ENCODE measurements at places on chromosomes 1 and 21. TPM values are rescaled to one million over a fixed set of nuclear protein-coding genes. Genes with fewer than 3 reads are reported as not detected.

Gene RAP1A
- 32.5 TPM for total RNA-seq

Gene GPR3
- 6.1 TPM for total RNA-seq

Gene DYNLT5
- 1.6 TPM for total RNA-seq

GRCh38 chr1:147242449-147243227, at the start of gene CHD1L:
Gene CHD1L, plus strand, starts transcription at chr1:147242684. Its CDS starts 20 bp downstream, at chr1:147242704.
- DNase-seq, result peak; percentile 92

DNA sequence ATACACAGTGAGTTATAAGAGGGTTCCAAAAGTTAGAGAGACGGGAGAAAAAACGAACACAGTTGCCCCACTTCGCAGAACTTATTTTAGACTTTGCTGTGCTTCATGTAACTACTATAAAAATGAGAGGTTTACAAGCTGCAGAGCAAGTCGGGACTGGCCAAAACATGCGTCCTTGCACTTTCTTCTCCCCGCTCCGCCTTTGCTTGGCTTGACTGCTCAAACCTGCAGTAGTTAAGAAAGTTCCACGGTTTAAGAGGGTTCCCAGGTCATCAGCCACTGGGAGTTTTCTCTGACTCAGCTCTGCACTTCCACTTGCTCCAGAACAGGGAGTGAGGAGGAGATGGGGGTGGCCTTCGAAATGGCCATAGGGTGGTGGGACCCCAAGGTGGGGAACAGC, 36.2 kb downstream of the CLIC6 start:
- no peak for DNase-seq

DNA sequence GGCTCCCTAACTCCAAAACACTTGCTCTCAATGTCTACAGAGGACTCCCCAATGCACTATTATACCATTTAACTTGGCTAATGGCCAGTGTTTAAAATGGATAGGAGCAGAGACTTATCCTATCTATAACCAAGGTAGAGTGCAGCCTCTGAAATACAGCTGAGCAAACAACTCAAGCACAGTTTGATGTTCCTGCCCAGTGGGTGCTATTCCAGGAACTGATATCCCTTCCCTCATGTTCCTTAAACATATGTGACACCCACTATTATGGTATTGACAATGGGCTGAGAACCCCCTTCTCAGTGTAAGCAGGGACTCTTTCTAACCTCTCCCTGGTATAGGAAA, 51.7 kb downstream of the SH3GLB1 start:
- no peak for DNase-seq

- DNase-seq, result no peak
These were observed 369.5 kb upstream of the LYPLAL1 start for GRCh38 chr1:218804014-218804785.

DNA sequence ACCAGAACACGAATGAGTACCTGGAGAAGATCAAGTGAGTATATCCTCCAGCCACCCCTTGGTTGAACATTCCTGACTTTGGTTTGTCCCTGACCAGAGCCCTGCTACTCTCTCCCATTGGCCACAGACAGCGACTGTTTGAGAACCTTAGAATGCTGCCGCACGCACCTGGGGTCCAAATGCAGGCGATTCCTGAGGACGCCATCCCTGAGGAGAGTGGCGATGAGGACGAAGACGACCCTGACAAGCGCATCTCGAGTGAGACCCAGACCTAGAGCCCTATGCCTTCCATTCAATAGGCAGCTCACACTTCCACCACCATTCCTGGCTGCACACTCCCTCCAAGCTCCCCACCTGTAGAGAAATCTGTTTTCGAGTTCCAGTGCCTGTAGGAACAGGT, 4.5 kb downstream of the MARCKSL1 start:
- DNase-seq, result no peak

DNA sequence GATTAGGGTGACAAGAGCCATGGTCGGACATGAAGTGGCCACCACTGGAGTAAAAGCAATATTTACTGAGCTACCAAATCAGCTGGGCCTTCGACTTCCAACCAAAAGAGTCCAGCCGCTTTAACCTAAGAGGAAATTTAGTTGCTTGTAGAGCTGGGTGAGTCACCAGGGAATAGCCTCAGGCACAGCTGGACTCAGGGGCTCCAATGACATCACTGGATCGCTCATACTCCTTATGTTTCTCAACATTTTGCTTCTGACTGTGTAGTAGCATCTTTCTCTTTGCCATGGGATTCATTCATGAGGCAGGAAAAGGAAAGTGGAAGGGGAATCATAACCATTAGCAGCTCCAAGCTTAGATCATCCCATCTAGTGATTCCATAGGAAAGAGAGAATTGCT, 664.4 kb downstream of the MATN1 start:
- no peak for DNase-seq

DNA sequence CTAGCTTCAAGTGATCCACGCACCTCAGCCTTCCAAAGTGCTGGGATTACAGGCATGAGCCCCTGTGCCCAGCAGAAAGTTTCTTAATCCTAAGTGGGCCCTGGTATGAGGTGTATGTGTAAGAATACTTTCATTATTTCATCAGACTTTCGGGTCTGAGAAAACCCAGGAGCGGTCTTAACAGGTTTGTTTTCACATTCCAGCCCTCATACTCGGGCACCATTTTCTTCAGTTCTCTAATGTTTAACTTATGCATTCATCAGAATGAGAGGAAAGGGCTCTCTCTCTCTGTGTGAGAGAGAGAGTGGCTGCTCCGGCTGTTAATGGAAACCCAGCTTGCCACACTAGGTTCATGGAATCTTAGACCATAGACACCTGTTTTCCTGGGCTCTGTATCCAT, 4.2 kb upstream of the PADI1 start:
- DNase-seq, result no peak

- no peak for DNase-seq
These were observed 35.8 kb downstream of the PAX7 start for GRCh38 chr1:18666317-18666920.

DNA sequence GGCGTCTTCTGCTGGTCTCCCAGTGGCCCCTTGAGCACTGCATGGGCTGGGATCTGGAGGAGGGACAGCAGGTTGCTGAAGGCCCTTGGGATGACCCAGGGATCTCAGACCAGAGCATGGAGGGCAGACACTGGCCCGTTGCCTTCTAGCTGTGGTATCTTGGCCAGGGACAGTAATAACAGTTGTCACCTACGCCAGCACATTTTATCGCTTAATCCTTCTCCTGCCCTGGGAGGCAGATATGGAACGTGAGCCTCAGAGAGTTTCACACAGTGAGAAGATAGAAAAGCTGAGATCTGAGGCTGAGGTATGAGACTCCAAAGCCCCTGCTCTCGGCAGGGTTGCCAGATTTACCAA, 40.1 kb upstream of the RD3 start:
- no peak for DNase-seq

DNA sequence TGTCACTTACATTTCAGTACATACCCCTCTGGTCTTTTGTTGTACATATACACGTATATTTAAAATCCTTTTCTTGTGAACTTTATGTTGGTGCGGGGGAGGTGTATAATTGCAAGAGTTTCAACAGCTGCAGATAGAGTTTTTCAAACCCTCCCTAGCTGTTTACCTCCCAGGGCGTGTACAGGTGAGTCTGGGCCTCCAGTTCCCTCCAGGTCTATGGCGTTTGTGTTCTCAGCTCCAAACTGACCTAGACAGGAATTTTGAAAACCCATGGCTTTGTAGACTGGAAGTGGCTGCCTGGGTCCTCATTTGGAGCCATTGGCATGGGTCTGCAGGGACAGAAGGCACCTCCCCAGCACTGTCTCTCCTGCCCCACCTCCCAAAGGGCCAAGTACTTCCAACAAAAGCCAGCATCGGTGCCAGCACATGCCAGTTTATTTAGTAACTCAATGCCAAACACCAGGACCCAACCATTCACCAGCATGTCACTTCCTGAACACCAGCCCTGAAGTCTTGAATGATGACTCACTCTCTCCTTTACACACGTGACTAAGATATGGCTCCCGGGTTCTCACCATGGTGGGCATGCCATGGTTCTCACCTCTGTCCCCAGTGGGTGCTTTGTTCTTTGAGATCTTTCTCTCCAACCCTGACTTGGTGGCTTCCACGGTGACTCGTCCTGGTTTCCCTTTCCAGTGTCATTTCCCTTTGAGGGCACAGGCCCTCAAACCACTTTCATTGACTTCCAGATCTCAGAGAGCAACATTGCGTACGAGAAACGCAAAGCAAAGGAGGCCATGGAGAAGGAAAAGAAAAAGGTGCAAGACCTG, 57.3 kb upstream of the EFHD2 start:
- no peak for DNase-seq

GRCh38 chr1:12764016-12764415, 9.5 kb upstream of the PRAMEF12 start:
- no peak for DNase-seq

DNA sequence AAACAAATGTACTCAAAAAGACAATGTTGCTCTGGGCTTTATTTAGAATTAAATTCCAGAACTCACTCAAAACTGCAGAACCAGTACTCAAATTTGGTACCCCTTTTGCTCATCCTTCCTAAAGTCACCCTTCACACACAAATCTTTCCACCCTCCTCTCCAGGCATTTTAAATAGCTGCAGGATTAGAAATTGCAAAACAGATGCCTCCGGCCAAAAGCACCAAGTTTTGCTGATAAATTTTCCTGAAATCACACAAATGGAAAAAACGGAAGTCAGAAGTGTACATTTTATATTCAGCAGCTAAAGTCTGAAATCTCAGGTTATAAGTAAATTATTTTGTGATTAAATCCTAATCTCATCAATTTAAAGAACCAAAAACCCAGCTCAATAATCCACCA, 147.0 kb downstream of the NRIP1 start:
- no peak for DNase-seq

- no peak for DNase-seq
These were observed 35.2 kb downstream of the KANK4 start for GRCh38 chr1:62283986-62284385.

GRCh38 chr1:228765168-228765946, 30.1 kb downstream of the RHOU start:
- no peak for DNase-seq

- no peak for DNase-seq
These were observed 220.7 kb downstream of the PDE4B start for GRCh38 chr1:66013371-66013770.

DNA sequence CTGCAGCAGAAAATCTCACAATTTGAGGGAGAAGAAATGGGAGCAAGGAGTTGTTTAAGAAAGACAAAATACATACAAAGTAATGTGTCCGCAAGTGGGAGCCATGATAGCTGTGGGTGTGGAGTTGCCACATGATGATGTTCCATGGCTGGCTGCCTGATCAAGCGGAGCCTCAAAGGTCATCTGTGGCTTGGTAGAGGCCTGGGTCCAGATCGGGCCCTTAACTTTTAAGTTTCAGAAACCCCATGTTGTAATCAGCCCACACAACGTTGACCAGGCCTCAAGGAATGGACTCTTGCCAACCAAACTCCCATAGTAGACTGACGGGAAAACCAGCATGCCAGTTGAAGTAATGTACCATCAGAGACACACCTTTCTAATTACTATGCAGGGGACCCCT, 64.7 kb upstream of the ANGPTL1 start:
- DNase-seq, result no peak

DNA sequence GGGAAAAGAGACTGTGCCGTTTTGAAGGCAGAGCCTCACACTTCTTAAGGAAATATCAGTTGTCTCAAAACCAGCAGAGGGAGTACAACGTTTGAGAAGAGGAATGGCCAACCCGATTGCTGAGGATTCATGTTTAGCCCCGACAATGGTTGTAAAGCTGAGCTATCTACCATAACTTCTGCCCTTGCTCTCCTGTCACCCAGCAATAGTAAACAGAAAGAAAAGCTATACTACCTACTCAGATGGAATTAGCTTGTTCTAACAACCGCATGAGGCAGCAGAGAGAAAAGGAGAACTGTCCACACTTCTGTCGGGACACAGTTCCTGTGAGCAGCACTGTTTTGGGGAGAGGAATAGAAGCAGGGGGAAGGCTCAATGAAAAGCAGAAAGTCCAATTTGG, 91.2 kb downstream of the SLC45A1 start:
- no peak for DNase-seq

DNA sequence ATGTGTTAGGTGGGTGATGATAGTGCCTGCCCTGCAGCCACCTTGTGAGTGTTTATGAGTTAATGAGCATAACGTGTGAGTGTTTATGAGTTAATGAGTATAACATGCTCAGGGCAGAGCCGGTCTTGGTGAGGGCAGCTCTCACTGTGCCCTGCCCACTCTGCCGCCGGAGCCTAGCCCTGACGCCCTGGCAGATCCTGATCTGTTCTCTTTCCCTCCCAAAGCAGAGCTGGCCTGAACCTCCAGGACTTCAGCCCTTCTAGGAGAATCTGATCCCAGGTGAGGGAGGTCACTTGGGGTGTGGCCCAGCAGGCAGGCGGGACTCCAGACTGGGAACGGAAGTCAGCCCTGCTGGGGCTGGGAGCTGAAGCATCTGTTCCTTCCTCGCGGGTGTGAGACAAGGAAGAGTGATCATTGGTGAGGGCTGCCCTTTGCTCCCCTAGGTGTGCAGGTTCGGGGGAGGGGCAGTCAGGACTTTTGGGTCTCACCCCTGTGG, 5.7 kb downstream of the FBLIM1 start:
- no peak for DNase-seq

DNA sequence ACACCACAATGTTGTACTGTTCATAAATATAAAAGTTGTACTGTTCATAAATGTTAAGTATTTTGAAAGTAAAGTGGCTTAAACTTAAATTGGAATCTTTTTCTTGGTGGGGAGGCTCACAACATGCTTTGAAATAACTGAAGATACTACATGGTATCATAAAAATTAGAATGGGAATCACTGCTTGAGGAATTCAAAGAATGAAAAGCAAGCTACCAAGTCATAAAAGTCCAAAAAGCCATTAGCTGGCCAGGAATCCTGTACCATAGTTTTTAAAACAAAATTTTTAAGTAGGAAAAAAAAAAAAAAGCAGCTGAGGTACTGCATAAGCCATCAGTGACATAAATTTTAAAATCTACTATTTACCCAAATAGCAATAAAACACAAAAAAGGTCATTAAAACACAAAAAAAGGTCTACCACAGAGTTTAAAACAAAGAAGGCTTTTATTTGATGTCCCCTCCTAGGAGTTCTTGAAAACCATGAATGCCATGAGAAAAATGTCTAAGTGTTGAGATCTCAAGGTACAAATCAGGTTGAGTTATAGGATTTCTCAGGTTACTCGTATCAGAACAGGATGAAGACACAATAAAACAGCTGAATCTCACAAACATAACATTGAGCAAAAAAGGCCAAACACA, 8.6 kb downstream of the ZZZ3 start:
- no peak for DNase-seq

DNA sequence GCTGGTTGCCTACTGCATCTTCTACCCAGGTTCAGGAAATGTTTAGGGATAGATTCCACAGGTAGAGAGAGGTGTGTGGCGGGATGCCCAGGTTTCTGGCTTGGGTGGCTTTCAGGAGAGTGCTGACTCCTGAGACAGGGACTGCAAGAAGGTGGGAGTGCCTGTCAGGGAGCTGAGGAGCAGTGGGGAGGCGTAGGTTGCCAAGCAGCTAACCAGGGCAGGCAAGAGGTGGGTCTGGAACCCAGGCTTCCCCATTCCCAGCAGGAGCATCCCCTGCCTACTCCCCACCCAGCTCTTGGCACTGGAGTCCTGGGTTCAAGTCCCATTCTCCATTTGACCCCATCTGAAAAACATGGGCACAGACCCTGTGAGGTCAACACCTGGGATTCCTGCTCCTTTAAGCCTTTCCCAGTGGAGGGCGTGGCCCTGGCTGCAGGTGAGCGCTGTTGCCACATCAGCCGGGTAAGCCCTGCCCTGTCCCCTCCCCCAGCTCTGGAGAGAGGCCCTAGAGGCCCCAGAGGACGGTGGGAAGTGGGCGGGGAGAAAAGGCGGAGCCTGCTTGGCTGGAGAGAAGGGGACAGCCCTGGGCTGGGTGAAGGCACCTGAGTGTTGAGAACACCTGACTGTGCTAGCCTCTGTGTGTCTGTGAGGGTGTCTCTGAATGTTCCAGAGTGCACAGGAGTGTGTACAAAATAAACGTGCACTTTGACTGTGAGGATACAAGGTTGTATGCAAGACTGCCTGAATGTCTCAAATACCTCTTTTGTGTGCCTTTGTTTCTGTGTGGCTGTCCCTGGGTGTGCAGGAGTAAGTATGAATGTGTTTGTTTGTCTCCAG, 14.0 kb upstream of the SYNC start:
- peak; percentile 43 for DNase-seq

All from neural crest cell (in vitro differentiated cells).